IPS-NIHi11 (cell line): ENCODE measurements at places on chromosomes 2 and 18.

GRCh38 chr2:114614592-114614991, 172.2 kb downstream of the DPP10 start:
- DNase-seq = no peak

DNA sequence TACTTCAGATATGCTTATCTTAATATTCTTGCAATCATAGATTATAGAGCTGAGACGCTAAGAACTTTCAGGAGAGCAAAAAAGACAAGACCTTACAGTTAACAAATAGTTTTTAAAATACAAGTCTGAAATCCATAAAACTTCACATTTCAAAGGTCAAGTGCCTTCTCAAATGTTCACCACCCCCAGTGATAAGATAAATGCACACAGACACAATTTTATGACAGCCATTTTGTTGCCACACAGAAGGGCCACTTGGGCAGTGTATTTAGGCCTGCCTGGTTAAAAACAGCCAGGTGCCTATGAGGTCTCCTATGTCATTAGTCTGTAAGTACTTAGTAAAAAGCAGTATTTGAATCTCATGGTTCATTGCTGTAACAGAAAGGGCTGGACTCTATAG, 8.1 kb upstream of the PSTPIP2 start:
- DNase-seq = no peak

GRCh38 chr2:113041871-113042270, 10.8 kb downstream of the IL36B start:
- peak; percentile 36 for DNase-seq

- DNase-seq = no peak
Observed at GRCh38 chr2:210366675-210367080, 51.7 kb upstream of the MYL1 start.

- DNase-seq = peak; percentile 44
Observed at GRCh38 chr2:224126003-224126402, 86.9 kb upstream of the SERPINE2 start.

GRCh38 chr2:216279459-216279858, 92.8 kb downstream of the MARCHF4 start:
- no peak for DNase-seq

GRCh38 chr2:53103679-53104078, 663.9 kb upstream of the CHAC2 start:
- no peak for DNase-seq

GRCh38 chr2:134911400-134911785, 7.2 kb upstream of the CCNT2 start:
- DNase-seq = no peak

GRCh38 chr18:6885992-6886796, 156.7 kb downstream of the ARHGAP28 start:
- peak; percentile 58 for DNase-seq

DNA sequence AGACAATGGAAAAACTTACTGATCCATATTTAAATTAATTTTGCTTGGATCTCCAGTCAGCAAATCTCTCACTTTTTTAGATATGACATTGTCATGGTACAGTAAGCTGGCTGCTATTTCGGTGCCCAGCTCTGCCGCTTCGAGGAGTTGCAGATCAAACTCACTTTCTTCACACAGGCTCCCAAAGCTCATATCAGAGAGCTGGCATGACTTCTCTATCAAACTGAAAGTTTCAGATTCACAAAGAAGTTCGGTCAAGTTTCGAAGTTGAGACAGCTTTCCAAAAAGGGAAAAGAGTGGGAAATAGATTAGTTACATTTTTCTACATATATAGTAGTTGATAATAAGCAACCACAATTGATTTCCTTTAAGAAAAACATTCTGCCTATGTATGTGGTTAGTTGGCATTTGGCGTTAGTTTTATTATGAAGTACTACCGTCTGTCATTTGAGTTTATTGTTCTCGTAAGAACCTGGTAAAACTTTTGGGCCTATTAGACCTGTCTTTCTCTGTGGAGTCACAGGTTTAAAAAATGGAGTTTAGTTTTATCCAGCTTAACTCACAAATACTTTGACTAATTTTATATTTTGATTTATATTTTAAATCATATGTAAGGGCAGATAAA, 118.8 kb downstream of the ABCA12 start:
- no peak for DNase-seq

DNA sequence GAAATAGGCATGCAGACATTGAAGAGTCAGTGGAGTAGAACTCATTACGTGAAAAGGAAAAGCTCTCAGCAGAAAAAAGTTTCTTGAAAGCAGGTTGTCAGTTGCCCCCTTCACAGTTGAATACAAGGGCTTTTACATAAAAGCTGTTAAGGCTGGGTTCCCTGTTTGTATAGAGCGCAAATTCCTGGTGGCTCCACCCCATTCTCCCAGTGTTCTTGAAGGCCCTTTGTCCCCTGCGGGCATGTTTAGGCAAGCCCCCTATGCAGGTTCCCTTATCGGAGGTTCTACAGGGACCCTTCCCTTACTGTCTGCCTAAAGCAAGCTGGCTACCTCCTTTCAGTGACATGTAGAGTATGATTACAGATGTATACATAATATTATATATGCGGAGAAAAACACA, 497.2 kb upstream of the SYT4 start:
- no peak for DNase-seq

DNA sequence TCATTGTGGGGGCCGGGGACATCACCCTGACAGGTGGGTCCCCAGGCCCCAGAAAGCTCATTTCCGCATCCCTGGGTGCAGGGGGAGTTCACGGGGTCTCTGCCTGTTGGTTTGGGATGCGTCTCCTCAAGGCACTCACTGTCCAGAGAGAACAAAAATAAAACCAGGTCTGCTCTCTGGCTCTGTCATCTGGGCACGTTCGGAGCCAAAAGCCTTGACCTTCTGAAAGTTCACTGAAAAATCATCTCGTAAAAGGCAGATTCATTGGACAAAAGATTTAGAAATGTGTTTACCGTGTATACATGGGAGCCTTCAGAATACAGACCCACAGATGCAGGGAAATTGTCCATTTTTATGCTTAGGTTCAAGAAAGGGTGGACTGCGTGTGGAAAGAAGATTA, 26.6 kb downstream of the MLPH start:
- no peak for DNase-seq

GRCh38 chr2:164935118-164936101, 19.9 kb downstream of the SLC38A11 start:
- DNase-seq = no peak

DNA sequence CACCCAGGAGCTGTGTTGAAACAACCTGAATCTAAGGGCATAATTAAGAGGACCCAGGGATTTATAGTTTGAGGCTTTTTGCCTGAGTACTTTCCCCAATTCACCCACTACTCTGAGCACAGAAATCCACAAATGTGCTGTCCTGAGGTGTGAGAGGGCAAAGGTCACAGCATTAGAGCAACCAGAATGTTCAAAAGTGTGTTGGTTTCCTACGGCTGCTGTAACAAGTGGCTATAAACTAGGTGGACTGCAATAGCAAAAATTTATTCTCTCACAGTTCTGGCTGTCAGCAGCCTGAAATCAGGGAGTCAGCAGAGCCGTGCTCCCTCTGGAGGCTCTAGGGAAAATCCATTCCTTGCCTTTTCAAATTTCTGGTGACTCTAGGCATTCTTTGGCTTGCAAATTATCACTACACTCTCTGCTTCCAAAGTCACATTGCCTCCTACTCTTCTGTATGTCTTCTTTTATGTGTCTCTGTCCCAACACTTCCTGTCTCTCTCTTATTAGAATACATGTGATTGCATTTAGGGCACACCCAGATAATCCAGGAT, 91.4 kb upstream of the TACR1 start:
- DNase-seq = no peak

DNA sequence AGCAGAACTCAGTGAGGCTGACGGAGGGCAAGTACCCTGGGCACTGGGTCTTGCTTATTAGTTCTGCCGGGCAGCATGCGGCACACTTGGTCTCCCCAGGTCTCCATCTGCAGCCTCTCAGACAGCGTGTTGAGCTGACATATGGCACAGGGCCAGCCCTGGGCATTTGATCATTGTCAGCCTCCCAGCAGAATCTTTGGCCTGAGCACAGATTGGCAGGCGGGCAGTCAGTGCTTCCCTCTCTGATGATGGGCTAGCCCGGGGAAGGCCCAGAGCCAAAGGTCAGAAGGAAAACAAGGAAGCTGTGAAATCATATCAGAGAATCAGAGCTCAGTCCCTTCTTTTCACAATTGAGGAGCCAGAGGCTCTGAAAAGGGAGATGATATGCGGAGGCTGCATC, 150.1 kb upstream of the LRRTM1 start:
- DNase-seq = no peak

- DNase-seq = no peak
Observed at GRCh38 chr18:44920441-44920840, 239.8 kb downstream of the SETBP1 start.

DNA sequence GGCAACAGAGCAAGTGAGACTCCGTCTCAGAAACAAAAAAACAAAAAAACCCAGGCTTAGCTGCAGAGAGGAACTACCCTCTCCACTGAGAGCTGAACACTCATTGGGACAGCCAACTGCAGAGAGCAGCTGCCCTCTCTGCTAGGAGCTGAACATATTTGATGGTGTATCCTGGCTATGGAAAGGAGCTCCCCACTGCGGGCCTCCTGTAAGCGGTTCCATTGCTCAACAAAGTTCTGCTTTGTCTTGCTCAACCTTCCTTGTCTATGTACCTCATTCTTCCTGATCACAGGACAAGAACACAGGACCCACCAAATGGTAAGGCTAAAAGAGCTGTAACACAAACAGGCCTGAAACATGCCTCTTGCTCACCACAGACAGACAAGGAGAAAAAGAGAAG, 246.3 kb upstream of the LRRTM4 start:
- no peak for DNase-seq

DNA sequence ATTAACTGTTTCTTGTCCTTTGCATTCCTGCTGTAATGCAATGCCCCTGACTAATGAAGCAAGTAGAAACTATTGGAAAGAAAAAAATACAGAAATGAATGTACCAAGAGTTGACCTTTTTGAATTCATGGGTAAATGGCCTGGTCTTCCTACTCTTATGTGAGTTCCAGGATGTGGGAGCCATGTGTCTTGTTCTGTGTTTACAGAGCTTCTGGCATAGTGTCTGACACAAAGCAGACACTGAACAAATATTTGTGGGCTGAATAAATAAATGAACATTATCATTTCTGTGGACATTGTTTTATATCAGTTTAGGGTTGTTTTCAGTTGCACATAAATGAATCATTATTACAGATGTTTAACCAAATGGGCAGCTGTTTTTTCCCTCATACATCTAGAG, 155.5 kb downstream of the CD8B2 start:
- no peak for DNase-seq

GRCh38 chr2:143146815-143147530, 17.8 kb downstream of the ARHGAP15 start:
- DNase-seq = no peak

DNA sequence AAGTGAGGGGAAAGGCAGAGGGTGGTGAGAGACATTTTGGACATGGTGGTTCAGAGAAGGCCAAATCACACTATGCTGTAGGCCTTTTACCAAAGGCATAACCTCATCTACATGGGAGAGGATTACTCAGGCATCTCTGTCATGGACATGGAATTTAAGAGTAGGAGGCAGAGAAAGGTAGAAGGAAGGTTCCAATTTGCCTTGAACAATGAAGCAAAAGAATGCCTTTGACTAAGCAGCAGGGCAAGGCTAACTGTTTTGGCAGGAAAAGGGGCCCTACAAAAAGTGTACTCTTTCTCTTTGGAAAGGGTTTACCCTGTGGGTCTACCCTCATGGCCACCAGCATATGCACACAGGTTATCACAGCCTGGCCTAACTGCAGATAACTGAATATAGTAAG, 45.6 kb upstream of the RNU4ATAC start:
- DNase-seq = no peak

DNA sequence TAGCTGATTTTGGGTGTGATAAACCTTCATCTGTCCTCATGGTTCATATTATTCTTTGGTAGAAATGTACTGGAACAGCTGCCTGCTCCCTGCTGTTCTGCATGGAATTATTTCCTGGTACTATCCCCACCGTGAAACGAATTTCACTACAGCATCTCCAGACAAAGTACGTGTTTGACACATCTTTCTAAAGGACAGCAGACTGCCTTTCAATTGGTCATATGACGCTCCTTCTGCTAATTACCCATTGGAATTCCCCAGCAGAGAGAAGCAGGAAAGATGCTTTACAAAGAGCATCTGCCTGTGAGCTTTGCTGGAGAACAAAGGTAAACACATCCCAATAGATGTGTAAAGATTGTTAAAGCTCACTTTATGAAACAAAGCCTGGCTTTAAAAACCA, 4.4 kb upstream of the RFX8 start:
- peak; percentile 37 for DNase-seq

GRCh38 chr2:128793404-128793803, 474.7 kb upstream of the HS6ST1 start:
- no peak for DNase-seq

GRCh38 chr18:70693246-70693645, 404.4 kb downstream of the SOCS6 start:
- DNase-seq = no peak

- no peak for DNase-seq
Observed at GRCh38 chr18:71114550-71115210, 825.8 kb downstream of the SOCS6 start.

DNA sequence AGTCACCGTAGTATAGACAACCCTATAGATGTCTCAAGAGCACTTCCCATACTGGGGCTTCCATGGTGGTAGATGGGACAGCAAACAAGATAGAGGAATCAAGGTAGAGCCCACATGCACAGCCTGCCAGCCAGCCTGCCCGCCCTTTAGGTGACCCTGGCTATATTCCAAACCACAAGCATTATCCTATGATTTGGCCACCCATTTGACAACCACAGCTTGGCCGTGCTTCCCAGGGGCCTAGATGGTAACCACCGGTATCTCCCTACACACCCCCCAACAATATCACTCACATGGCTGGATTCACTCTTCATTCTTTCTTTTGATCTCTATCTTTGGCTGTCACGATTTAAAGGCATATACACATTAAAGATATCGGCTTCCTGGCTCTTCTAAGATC, 85.3 kb downstream of the CDK15 start:
- no peak for DNase-seq

GRCh38 chr2:241118737-241119505, 16.8 kb upstream of the MTERF4 start:
- no peak for DNase-seq

GRCh38 chr18:77157312-77157711, 24.7 kb upstream of the MBP start:
- DNase-seq = no peak

DNA sequence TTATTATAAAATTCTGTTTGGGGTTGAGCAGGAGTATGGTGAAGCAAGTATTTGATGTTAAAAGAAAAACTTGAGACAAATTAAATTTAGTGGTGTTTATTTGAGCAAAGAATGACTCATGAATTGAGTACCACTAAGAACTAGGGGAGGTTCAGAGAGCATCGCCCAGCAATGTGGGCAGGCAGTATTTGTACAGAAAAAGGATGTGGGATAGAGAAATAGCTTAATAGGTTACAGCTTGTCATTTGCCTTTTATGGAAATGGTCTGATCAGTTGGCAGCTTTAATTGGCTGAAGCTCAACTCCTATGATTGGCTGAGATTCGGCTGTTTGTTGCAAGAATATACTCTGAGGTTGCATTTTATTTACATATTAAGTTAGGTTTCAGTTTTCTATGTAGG, 68.2 kb downstream of the LRATD1 start:
- no peak for DNase-seq

GRCh38 chr18:31773774-31774476, 13.2 kb upstream of the SLC25A52 start:
- DNase-seq = no peak
